ENCODE measurements at places on chromosomes 5 and 9.

DNA sequence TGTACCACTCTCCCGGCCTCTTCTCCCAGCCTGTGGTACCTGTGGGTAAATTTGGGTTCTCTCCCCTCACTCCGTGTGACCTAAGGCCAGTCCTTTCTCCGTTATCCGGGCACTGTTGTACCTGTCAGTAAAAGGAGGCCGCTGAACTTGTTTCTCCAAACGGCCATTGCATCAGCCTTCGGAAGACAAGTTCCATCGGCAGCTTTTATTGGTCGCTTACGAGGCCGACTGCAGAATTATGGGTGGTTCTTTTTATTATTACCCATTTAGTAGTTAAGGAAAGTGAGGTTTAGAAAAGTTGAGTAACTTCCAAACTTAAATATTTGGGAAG lies 558 bp downstream of the GRPEL2 start:
- DNase-seq = no peak

- DNase-seq = no peak
These were observed 249.8 kb upstream of the ARRDC3 start for GRCh38 chr5:91632871-91633270.

DNA sequence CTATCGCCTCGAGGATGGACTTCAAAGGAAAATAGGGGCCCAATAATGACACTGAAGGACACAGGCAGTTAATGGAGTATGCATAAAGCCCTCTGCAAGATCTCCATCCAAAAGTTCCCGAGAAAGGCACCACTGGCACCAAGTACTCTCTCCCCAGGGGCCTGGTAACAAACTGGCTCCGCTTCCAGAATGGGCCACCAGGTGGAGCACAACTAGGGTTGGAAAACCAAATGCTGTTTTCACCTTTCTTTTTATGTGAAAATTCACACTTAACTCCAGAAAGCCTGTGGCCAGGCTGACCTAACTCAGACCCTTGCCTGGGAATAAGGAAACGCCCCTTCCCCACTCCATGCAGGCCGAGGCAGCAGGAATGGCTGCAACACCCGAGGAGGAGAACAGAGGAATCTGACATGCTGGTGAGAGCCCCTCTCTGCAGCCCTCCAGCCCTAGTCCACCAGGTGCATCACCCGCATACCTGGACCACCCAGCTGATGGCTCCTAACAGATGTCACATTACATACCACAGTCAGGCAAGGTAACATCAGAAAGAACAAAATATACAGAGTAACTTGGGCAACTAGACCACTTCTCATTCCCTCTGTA lies 42.8 kb downstream of the CAMSAP1 start:
- DNase-seq = peak; percentile 55

DNA sequence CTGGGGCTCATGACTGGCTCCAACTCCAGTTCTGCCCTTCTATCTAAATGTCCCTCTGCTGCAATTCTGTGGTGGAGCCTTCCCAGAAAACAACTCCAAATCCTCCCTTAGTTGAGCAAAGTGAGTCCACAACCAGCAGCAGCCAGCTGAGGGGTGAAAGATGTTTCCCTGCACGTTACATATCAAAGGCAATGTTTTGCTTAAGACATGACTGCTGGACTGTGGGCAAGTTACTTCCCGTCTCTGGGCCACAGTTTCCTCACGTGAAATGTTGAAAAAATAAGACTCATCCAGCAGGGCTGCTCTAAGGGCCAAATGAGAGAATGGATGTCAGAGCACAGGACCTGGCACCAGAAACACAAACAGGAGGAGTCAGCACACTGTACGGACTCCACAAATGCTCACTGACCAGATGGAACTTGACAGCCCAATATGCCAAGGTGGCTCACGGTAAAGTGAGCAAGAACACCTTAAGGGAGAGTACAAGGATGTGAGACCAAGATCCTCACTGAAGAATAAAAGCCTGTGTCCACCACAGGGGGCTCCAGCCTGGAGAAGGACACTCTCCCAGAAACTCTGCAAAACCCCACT lies 138.4 kb upstream of the ABCA1 start:
- DNase-seq = no peak

- DNase-seq = no peak
These were observed 77.5 kb upstream of the OLFM1 start for GRCh38 chr9:135009794-135010585.

DNA sequence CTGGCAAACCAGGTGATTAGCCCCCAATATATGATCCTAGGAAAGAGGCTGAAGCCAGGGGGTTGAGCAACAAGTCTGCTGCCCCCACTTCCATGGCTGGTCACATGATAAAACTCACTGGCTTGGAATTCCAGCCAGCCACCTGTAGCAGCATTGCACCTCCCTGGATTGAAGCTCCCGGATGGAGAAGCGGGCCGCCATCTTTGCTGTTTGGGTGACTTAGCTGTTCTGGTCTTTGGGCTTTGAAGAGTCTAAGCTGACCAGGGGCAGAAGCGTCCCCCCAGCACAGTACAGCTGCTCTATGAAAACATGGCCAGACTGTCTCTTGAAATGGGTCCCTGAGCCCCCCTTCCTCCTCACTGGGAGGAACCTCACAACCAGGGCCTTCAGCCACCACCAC lies 610.2 kb downstream of the ANXA1 start:
- DNase-seq = no peak

- DNase-seq = no peak
These were observed 101.5 kb downstream of the TAF11L14 start for GRCh38 chr5:17735761-17736160.

GRCh38 chr9:102841376-102841775 lies 153.8 kb upstream of the CYLC2 start:
- DNase-seq = no peak

DNA sequence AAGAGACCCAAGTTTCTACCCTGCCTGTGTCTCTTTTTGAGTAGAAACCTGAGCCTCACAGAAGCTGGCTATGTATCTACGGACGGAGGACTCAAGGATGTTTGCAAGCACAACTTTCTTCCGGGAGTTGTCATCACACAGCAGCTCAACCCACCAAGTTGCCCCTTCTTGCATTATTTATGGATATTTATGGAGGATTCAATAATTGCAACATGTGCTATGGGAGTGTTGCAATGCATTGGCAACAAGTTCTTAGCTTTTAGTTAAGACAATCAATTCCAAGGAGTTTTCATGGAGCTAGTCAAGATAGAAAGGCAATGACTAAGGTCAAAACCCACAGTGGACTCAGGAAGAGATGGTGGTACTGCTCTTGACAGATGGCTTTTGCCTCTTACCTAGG lies 336.9 kb downstream of the ENC1 start:
- DNase-seq = no peak

- no peak for DNase-seq
These were observed 286.8 kb upstream of the PANK3 start for GRCh38 chr5:168865968-168866367.

DNA sequence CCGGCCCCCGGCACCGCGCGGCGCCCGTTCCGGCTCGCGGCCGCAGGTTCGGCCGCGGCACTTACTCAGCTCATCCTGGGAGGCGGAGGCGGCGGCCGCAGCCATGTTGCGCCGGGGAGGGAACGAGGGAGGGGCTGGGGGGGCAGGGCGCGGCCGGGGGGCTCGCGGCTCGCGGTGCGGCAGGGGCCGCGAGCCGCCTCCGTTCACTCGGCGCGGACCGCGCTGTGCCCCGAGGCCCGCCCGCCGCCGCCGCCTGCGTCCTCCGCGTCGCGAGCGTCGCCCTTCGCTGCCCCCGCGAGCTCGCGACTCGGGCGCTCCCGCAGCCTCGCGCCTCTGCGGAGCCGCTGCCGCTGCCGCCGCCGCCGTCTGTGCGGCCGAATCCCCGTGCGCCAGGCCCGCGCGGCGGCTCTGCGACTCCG lies 735 bp downstream of the ECPAS start:
- DNase-seq = no peak

- no peak for DNase-seq
These were observed 93.4 kb upstream of the SLC25A48 start for GRCh38 chr5:135741040-135741439.

- no peak for DNase-seq
These were observed 26.5 kb downstream of the DDX46 start for GRCh38 chr5:134784946-134785620.

DNA sequence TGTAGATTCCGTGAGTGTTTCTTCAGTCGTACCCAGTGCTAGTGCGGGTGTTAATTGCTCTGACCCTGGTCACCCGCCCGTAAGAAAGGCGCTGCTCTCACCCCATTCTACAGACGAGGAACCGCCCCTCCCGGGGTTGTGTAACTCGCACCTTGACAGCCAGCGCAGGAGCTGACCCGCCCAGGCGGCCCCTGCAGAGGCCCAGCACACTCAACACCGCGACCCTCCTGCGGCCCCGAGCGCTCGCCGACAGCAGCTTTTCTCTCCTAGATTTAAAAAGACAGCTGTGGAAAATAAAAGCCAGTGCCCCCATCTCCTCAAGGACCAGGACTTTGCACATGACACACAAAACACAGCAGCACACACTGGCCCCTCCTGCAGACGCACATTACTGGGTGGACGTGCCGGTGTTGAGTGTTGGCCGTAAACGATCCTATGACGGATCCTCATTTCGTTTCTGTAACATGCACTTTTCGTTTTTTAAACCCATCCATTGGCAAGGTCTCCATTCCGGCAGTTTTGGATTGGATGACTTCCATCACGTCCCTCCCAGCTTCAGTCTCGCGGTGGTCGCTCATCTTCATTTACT lies 22.9 kb downstream of the OR2V2 start:
- DNase-seq = no peak

DNA sequence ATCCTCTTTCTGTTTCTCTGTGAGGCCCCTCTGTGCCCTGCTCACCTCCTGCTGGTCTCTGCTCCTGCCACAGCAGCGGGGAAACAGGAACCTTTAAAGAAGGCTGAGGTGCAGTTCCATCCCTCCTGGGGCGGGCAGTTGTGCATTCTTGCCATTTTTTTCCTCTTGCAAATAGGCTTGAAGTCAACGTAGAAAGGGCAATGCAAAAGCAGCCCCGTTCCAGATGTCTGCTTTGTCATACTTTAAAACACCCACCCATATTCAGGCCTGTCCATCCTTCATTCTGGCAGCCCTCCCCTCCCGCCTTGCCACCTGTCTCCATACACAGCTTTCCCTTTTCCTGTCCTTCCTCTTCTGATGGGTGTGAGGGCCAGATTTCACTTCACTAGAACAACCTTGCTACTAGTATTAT lies 65.4 kb upstream of the KLF9 start:
- no peak for DNase-seq
